Astrocyte of the spinal cord (primary cell): ENCODE measurements at places on chromosomes 7 and 10.

- DNase-seq: no peak
Measured at GRCh38 chr7:4205828-4206227, 476.3 kb upstream of the FOXK1 start.

- no peak for DNase-seq
Measured at GRCh38 chr10:131233611-131234258, 77.8 kb downstream of the TCERG1L start.

DNA sequence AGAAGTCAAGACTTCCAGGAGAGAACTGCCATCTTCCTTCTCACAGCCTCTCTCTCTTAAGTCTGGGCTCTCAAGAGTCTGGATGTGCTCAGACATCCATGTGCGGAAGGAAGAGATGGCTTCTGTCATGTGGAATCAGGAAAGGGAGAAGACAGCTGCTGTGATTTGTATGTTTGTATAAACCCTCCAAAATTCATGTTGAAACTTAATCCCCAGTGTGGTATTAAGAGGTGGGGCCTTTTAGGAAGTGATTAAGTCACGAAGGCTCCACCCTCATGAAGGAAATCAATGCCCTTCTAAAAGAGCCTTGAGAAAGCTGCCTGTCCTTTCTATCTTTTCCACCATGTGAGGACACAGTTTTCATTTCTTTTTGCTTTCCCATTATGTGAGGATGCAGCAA, 73.9 kb upstream of the PTN start:
- DNase-seq: no peak

- DNase-seq: no peak
Measured at GRCh38 chr10:71394926-71395562, 1.7 kb upstream of the CDH23 start.

DNA sequence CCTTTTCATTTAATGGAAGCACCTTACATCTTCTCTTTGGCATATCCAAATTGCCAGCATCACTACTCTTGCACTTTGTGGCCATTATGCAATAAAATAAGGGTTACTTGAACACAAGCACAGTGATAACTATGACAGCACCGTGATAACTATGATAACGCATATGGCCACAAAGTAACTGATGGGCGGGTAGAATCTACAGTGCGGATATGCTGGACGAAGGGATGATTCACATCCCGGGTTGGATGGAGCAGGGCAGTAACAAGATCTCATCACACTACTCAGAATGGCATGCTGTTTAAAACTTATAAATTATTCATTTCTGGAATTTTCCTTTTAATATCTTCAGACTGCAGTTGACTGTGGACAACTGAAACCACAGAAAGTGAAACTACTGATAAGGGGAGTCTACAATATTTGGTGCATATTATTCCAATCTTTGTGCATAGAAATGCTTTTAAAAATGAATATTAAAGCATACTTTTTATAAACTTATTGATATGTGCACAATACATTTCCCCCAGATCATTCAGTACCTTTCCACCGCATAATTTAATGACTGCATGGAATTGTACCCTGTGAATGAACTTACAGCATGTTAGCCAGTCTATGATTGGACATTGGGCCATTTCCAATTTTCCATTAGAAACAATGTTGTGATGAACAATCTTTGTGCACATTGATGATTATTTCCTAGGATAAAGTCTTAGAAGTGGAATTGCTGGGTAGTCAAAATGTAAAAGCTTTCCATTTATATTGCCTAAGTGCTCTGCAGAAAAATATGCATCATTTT, 136.4 kb downstream of the WNT2 start:
- peak; percentile 33 for DNase-seq

GRCh38 chr7:54955296-54955695, 63.5 kb upstream of the EGFR start:
- no peak for DNase-seq

GRCh38 chr7:70634610-70635068, 497.3 kb upstream of the GALNT17 start:
- peak; percentile 96 for DNase-seq
